Muscle of leg (tissue), 16 donors: ENCODE measurements at places on chromosomes 1 and 21. TPM values are rescaled to one million over a fixed set of nuclear protein-coding genes. Genes with fewer than 3 reads are reported as not detected.

The LAMB3 gene
- total RNA-seq = 0.66 TPM

The ZNF683 gene
- total RNA-seq = not detected

The PLA2G2C gene
- not detected for total RNA-seq

The NPHS2 gene
- not detected for total RNA-seq

The BGLAP gene
- 1.2 TPM for total RNA-seq

The PGLYRP3 gene
- not detected for total RNA-seq

- H3K27me3 ChIP-seq = no peaks in the 10 kb centered on the region
- no peak overlapping the region for H3K4me3 ChIP-seq
- H3K27ac ChIP-seq = no peak overlapping the region
- H3K4me1 ChIP-seq = no peaks in the 10 kb centered on the region
These were observed 7.0 kb upstream of the IL23R start for GRCh38 chr1:67159233-67159632.

DNA sequence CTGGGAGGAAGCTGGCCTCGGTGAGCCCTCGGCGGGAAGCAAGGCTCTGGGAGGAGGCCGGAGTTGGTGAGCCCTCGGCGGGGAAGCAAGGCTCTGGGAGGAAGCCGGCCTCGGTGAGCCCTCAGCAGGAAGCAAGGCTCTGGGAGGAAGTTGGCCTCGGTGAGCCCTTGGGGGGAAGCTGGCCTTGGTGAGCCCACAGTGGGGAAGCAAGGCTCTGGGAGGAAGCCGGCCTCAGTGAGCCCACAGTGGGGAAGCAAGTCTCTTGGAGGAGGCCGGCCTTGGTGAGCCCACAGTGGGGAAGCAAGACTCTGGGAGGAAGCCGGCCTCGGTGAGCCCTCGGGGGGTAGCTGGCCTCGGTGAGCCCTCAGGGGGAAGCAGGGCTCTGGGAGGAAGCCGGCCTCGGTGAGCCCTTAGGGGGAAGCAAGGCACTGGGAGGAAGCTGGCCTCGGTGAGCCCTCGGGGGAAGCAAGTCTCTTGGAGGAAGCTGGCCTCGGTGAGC, 36.0 kb downstream of the KRTAP10-1 start:
- no peaks in the 10 kb centered on the region for H3K4me1 ChIP-seq
- no peaks in the 10 kb centered on the region for H3K36me3 ChIP-seq
- H3K27ac ChIP-seq = no peak overlapping the region
- DNase-seq = no peak
- peaks cover 6% of the 10 kb centered on the region for H3K27me3 ChIP-seq
- no peak overlapping the region for H3K4me3 ChIP-seq

DNA sequence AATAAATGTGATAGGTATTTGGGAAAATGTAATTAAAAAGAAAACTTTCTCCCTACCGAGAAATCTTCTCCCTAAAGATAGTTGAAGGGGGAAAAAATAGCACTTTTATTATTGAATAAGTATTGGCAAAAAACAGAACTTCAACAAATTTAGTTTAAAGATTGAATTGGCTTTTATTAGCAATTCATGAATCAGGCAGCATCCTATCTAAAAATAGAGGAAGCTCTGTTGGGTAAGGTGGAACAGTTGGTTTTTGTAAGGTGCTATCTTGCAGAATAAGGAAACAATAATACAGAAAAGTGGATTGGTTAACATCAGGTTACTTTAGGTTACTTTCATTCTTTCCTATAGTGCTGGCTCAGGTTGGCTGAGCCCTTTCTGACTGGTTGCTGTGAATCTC, 62.8 kb downstream of the FH start:
- no peak for DNase-seq
- no peaks in the 10 kb centered on the region for H3K27me3 ChIP-seq
- no peak overlapping the region for H3K4me3 ChIP-seq
- H3K36me3 ChIP-seq = no peaks in the 10 kb centered on the region
- no peaks in the 10 kb centered on the region for H3K4me1 ChIP-seq

- H3K36me3 ChIP-seq = peaks cover 19% of the 10 kb centered on the region
- H3K27me3 ChIP-seq = no peaks in the 10 kb centered on the region
- peak overlapping the region; percentile 74 for H3K27ac ChIP-seq
- peaks cover 12% of the 10 kb centered on the region for H3K4me1 ChIP-seq
- DNase-seq = no peak
These were observed 580 bp upstream of the ATP5PO start for GRCh38 chr21:33916200-33916567.

DNA sequence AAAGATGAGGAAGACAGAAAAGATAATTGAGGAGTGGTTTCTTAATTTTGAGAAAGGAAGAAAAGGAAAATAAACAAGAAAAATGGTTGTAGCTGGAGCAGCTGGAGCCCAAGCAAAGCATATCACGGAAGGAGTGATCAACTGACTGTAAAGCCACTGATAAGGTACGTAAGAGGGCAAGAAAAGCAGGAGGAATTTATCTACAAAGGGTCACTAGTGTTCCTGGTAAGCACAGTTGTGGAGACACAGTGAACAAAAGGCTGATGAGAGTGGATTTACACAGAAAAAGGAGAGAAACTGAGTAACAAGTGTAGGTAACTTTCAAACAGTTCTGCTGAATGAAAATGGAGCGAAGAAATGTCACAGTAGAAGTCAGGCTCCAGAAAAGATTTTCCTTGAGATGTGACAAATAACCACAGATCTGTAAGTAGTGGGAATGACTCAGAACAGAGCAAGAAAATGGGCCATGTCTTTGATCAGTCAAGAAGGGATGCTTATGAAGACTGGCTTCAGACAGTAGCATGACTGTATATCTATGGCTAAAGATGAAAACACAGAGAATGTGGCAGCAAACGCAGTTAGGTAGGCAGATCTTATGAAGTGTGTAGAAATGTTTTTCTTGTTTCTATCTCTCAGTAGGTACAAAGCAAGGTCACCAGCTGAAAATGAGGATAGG, 45.6 kb upstream of the RBM34 start:
- no peaks in the 10 kb centered on the region for H3K27me3 ChIP-seq
- H3K4me3 ChIP-seq = no peak overlapping the region
- no peaks in the 10 kb centered on the region for H3K4me1 ChIP-seq
- no peak for DNase-seq
- H3K27ac ChIP-seq = no peak overlapping the region

- H3K4me1 ChIP-seq = peaks cover 12% of the 10 kb centered on the region
- DNase-seq = peak; percentile 17
- H3K27me3 ChIP-seq = no peaks in the 10 kb centered on the region
- no peaks in the 10 kb centered on the region for H3K36me3 ChIP-seq
These were observed 48.2 kb downstream of the HLCS start for GRCh38 chr21:36918291-36918690.

GRCh38 chr1:181062836-181063428, 25.6 kb upstream of the IER5 start:
- no peak overlapping the region for H3K27ac ChIP-seq
- H3K36me3 ChIP-seq = no peaks in the 10 kb centered on the region
- H3K4me1 ChIP-seq = peaks cover 16% of the 10 kb centered on the region
- peak; percentile 25 for DNase-seq
- H3K4me3 ChIP-seq = no peak overlapping the region
- H3K27me3 ChIP-seq = no peaks in the 10 kb centered on the region

DNA sequence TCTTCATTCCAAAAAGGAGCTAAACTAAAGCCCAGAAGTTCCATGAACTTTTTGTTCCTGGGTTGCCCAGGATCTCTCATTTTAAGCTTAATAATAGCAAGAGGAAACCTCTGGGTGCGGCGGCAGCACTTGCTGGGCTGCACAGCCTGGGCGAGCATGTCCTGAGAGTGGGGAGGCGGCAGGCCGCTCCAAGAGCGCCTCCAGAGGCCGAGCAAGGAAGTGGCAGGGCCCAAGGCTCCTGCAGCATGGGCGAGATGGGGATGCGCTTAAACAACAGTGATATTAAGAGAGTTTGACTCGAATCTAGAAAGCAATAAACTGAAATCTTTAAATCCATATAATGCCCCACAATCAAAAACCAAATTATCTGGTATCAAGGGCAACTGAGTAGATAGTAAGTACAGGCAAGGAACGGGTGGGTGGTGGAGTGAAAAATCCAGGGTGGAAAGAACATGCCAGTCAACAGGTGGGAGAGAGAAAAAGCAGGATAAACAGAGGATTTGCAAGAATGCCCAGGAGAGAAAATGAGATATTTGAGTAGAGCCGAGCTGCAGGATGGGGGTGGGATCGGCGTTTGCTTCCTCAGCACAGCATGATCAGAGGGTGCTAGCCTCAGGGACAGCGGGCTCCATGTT, 14.1 kb upstream of the TNR start:
- H3K4me1 ChIP-seq = no peaks in the 10 kb centered on the region
- H3K27me3 ChIP-seq = no peaks in the 10 kb centered on the region
- no peak overlapping the region for H3K4me3 ChIP-seq
- DNase-seq = peak; percentile 13
- H3K36me3 ChIP-seq = no peaks in the 10 kb centered on the region

DNA sequence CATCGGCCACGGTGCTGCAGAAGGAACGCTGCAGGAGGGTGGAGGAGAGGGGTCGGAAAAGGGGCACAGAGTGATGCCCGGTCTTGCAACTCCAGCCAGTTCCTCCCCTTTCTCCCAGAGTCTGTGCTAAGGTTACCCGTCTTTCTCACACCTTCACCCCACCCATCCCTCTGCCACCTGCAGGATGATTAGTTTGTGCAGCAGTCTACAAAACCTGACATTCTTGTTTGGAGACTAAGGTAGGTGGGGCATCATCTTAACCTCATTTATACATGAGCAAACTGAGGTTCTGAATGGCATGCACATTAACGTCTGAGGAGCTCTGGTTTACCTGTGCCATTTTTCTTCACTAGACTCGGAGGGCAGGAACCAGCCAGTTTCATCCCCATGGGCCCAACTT, 232.3 kb downstream of the GRIK3 start:
- no peak overlapping the region for H3K4me3 ChIP-seq
- H3K36me3 ChIP-seq = no peaks in the 10 kb centered on the region
- peaks cover 8% of the 10 kb centered on the region for H3K4me1 ChIP-seq
- peaks cover 9% of the 10 kb centered on the region for H3K27me3 ChIP-seq

DNA sequence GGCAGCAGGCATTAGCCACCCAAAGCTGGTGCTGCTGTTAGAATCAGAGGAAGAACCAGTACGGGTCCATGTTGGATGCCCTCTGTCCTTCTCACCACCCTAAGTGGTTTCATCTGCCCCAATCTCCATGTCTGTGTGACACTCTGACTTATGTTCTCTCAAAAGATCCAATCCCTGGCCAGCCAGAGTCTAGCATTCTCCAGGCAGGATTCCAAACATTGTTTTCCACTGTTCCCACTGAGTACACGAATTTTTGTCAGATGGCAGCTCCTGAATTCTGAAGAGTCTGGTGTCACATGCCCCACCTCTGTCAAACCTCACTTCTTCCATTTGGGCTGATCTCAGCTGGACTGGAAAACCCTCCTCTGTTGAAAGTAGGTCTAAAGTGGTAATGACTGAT, 166.0 kb downstream of the DISC1 start:
- no peaks in the 10 kb centered on the region for H3K27me3 ChIP-seq
- DNase-seq = no peak
- no peaks in the 10 kb centered on the region for H3K36me3 ChIP-seq
- no peak overlapping the region for H3K27ac ChIP-seq
- peaks cover 2% of the 10 kb centered on the region for H3K4me1 ChIP-seq

GRCh38 chr21:16395285-16395684, 665.5 kb downstream of the USP25 start:
- H3K27ac ChIP-seq = no peak overlapping the region
- H3K27me3 ChIP-seq = no peaks in the 10 kb centered on the region
- H3K4me1 ChIP-seq = no peaks in the 10 kb centered on the region
- no peak for DNase-seq

- no peak for DNase-seq
- H3K4me1 ChIP-seq = no peaks in the 10 kb centered on the region
- H3K36me3 ChIP-seq = no peaks in the 10 kb centered on the region
- H3K27ac ChIP-seq = no peak overlapping the region
These were observed 63.4 kb upstream of the PDE4B start for GRCh38 chr1:65729259-65729658.

DNA sequence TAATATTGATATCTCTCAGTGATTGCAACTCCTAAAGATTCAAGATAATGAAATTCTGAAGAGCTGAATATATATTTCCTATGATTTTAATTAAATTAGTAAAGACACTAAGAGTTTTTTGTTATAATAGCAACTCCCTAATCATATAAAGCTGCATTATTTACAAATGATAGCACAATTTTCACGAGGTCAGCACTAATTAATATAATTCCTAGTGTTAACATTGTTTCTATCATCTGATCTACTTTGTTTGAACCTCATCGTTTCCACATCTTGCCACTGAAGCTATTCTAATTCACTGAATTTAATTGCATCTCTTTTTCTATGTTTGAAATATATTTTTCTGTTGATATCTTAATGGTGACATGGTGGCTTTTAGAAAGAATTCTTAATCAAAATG, 279.1 kb upstream of the ADGRL4 start:
- no peaks in the 10 kb centered on the region for H3K36me3 ChIP-seq
- no peak overlapping the region for H3K27ac ChIP-seq

DNA sequence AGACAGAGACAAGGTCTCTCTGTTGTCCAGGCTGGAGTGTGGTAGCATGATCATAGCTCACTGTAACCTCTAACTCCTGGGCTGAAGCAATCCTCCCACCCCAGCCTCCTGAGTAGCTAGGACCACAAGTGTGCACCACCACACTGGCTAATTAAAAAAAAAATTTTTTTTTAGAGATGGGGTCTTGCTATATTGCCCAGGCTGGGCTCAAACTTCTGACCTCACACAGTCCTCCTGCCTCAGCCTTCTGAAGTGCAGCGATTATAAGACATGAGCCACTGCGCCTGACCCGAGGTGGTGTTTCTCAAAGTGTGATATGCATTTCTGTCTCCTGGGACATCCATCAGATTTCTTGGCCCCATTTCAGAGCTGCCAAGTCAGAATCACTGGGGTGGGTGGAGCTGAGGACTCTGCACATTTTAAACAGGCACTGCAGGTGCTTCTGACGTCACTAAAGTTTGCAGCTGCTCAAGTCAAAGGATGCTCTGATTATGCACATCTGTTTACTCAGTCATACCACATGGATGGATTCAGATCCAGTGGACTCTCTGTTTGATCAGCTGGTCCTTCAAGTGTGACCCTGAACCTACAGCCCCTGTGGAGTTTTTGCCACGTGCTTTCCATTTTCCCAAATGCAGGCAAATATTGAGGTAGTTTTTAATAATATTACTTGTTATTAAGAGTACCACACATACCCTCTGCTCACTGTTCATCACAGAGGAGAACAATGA, 21.4 kb downstream of the TGFB2 start:
- peak overlapping the region; percentile 21 for H3K27ac ChIP-seq
- H3K27me3 ChIP-seq = no peaks in the 10 kb centered on the region
- no peak overlapping the region for H3K4me3 ChIP-seq

GRCh38 chr1:209086486-209087192, 496.9 kb upstream of the CAMK1G start:
- H3K27ac ChIP-seq = no peak overlapping the region
- no peaks in the 10 kb centered on the region for H3K27me3 ChIP-seq
- no peak for DNase-seq
- no peaks in the 10 kb centered on the region for H3K4me1 ChIP-seq
- no peaks in the 10 kb centered on the region for H3K36me3 ChIP-seq

DNA sequence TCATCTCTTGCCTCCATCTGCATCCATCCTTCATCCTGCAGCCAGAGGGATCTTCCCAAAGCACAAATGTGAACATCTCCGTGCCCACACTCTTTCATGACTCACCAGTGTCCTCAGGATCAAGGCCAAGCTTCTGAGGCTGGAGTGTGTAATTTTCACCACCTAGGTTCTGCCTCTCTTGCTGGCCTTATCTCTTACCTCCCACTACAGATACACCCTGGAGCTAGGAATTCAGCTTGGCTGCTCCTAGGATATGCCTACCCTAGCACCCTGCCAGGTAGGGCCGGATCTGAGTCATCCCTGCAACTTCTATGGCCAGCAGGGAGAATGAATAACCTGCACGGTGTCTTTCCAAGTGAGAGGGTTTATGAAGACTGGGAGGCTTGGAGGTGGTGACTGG, 208.7 kb upstream of the CSF3R start:
- H3K27ac ChIP-seq = no peak overlapping the region
- H3K27me3 ChIP-seq = peaks cover 3% of the 10 kb centered on the region
- H3K36me3 ChIP-seq = no peaks in the 10 kb centered on the region
- no peak for DNase-seq
